Stimulated activated CD4-positive, alpha-beta T cell treated with anti-CD3 and anti-CD28 coated beads, Interleukin-4, amount 100 ng/mL, for 1 hour (primary cell): ENCODE measurements at places on chromosomes 2 and 18.

DNA sequence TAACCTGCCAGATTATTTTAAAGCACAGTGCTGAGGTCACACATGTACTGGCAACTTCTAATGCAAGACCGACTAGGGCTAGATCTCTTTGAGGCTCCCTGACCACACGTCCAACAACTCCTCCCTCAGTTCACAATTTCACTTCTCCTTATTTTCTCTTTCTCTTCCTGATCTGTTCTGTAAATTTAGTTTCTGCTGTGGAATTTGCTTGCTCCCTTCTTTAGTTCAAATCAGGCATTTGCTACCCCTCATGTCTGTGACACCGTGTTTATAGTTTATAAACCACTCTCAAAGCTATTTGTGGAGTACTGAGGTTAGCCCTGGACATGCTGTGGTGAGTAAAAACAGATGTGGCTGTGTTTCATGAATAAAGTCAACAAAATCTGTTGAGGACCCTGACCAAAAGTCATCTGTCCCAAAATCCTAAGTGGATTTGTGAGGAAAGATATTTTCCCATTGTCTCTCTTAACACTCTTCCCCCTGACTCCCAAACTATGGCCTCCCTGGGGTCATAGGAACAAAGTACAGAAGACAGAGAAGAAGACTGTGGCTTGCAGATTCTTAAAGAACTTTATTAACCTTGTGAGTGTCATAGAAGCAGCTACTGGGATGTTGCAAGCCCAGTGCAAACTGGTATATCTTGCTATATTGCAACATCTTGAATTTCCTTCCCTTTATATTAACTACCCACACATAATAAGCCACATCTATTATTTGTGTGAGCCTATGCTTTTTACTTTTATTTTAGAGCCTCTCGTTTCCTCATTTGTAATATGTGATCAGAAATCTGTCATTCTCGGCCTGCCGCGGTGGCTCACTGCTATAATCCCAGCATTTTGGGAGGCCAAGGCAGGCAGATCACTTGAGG is 3.5 kb upstream of the NAGK start:
- DNase-seq, result no peak

DNA sequence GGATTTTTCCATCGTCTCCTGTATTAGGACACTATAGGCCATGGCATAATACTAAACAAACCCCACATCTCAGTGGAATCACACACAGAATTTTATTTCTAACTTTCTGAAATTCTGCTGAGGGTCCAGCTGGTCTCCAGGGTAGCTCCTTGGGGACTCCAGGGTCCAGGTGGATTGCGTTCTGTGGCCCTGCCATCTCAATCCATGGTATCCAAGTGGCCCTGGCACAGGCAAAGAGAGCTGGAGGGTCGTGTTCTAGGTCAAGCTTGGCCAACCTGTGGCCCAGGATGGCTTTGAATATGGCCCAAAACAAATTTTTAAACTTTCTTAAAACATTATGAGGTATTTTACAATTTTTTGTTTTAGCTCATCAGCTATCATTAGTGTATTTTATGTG is 134.6 kb downstream of the CTIF start:
- no peak for DNase-seq

DNA sequence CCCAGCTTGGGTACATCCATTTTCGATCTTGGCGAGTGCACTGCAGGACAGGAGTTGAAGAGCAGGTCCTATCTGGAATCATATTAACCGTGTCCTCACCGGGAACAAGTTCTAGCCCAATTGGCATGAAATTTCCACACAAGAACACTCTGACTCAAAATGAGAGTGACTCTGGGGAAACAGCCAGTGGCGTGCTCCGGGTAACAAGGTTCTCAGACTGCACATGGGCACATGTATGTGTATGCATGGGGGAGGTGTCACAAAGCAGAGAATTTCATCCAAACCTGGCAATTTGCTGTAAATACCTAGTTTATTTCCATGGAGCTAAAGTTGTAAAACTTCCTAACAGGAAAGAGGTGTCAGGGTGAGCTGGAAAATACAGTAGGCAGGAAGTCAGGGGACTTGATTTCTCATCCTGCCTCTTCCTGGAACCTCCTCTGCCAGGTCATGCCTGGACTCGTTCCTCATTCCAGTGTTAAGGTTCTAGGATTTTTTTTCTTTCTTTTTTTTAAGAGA is 1.7 kb downstream of the TUBB6 start:
- no peak for DNase-seq

- DNase-seq, result no peak
Observed at GRCh38 chr2:146024212-146024743, 1504.4 kb upstream of the ZEB2 start.

DNA sequence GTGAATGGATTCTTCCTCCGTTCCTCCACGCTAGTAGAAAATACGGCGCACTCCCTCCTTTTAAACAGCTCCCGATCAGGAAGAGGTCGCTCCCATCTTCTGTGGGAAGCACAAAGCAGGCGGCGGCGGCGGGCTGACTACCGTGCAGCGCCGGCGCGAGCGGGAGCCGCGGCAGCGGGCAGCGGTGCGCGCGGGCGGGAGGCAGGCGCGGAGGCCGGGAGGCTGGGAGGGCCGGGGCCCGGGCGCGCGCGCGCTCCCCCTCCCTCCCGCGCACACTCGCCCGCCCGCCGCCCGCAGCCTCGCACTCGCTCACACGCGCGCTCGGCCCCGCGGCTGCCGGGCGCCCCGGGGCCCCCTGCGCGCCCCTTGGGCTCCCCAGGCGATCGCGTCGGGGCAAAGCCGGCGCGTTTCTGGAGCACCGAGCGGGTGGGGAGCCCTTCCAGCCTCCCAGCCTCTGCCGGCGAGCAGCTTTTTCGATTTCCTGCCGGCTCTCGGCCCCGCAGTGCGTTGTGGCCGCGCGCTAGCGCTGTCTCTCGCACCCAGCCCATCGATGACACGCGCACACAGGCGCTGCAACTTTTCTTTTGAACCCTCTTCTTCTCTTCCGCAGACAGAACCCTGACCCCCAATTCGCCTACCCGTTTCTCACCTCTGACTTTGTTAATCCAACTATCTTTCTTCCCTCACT is at the start of gene SLC8A1:
SLC8A1 (minus strand) TSS at position 173 of the 688 bp plus-strand sequence.
- no peak for DNase-seq

DNA sequence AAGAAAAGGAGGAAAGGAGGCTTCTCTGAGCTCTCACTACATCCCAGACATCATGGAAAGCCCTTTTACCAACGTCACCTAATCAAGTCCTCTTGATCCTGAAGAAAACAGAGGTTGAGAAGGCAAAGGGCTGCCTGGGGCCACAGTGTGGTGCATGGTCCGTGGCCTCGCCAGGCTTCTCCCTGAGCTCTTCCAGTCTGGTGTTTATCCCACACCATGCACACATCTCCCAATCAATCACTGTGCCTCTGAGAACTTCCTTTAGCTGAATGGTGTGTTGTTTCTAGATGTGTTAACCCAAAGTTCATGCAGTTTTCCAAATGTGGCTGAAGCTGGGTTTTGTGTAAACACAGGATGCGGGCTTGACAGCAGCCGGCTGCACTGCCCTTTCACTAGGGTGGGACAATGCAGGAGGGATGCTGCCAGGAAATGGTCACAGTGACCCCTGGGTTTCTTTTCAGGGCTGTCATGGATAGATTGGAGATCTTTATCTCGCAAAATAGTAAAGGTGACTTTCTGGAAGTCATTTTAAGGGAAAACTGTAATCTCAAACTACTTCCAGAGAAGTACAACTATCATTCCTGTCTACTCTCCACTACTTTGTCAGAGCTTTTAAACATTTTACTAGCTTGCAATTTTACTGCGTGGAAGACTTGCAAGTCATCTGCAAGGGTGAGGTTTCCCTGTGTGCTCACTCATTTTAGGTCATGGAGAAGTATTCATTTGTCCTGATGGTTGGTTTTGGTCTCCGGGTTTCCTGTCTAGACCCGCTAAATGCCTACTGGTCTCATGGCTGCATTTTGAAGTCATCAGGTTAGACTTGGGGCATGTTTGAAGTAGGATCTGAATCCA is 54.6 kb downstream of the IL1R2 start:
- no peak for DNase-seq

DNA sequence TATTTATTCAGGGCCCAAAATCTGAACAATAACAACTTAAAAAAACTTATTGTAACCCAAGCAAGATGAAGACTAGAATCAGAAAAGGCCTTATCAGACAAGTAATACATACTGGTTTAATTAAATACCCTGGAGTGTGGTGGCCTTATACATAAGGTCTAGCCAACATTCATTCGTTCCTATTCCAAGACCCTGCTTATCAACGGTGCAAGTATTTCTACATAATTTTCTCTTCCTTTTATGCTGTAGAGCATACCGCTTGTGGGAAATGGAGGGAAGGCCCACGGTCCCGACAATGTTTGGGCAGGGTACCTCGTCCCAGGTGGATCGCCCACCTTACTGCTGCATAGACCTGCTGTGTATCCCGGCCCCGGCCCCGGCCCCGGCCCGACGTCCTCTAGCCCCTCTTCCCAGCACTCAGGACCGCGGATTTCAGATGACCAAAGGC is 708 bp downstream of the ZNF24 start:
- DNase-seq, result no peak

- no peak for DNase-seq
Observed at GRCh38 chr2:78541451-78542267, 483.8 kb upstream of the REG3G start.

DNA sequence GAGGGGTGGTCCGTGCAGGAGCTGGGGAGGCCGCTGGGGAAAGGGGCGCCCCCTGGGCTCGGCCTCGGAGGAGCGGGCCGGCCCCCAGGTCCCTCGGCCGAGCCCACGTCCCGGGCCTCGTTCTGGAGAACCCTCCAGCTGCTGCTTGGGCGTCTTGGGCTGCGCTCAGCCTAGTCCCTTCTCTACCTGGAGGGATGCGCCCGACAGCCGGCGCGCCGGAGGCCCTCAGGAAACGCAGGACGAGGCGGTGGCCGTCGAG is 293 bp upstream of the D2HGDH start:
- DNase-seq, result no peak

- DNase-seq, result no peak
Observed at GRCh38 chr2:8009010-8009597, 672.8 kb upstream of the ID2 start.

GRCh38 chr18:43148231-43148630 is 32.7 kb upstream of the RIT2 start:
- no peak for DNase-seq

- DNase-seq, result no peak
Observed at GRCh38 chr2:167265722-167266121, 377.4 kb downstream of the XIRP2 start.

DNA sequence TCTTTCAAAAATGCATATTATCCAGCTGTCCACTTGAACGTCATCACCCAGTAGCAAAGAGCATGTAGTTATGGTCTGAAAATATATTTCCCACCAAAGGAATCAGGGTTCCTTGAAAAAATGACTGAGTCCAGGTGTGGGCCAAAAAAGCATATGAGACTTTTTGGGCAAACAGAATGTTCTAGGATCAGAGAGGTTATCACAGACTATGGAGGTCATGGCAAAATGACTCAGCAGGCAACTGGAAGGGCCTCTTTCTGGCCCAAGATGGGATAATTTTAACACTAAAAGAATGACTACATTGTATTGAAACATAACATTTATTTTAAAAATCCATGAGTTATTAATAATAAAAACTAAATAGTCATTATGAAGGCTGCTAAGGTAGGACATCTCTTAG is 77.1 kb downstream of the COBLL1 start:
- no peak for DNase-seq
